Urinary bladder (tissue), 4 donors: ENCODE measurements at places on chromosomes 5 and 9. TPM values are rescaled to one million over a fixed set of nuclear protein-coding genes. Genes with fewer than 3 reads are reported as not detected.

Gene SRP19
- 48.5 TPM for total RNA-seq

- DNase-seq = no peak
Observed at GRCh38 chr5:107126341-107126740, 544.4 kb downstream of the EFNA5 start.

Gene ZNF782
- 29.7 TPM for total RNA-seq

DNA sequence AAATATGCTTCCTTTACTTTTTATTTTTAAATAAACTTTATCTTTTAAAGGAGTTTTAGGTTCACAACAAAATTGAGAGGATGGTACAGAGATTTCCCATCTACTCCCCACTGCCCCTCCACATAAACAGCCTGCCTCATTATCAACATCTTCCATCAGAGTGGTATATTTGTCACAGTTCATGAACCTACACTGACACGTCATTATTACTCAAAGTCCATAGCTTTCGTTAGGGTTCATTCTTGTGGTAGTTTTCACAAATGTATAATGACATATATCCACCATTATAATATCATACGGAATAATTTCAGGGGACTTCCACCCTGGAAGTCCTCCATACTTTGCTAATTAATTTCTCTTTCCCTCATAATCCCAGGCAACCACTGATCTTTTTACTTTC, 204.9 kb downstream of the SMARCA2 start:
- DNase-seq = no peak

DNA sequence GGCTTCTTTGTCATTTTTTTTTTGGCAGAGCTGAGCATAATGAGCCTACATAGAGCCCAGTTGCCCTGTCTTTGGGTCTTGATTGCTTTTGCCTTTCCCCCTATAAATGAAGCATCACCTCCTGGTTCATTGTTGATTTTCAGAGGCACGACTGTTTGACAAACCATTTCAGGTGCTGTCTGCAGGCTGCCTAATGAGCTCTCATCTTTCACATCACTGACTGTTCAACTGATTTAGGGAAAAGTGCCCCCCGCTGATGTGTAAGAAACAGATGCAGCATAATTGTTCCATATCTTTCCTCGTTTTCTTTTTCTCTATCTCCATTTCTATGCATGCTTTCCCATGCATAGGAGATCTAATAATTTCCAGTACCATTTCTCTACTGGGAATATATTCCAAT, 338.6 kb downstream of the TMEM38B start:
- DNase-seq = no peak

Gene PLPP7
- 4.1 TPM for total RNA-seq

DNA sequence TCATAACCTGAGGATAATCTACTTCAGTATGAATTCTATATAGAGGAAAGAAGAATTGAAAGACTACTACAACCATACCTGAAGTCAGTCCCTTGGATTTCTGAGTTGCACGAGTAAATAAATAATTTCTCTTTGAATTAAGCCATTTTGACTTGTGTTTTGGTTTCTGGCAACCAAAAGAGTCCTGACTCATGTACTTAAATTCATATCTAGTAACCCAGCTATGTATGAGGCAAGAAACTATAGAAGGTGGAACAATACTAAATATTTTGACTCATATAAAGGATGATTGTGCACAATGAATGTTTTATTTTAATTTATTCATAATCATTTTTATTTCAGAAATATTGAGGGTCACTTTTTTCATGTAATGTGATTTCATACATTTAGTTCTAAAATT, 276.8 kb downstream of the MEF2C start:
- no peak for DNase-seq

Gene TMEM245
- 87.6 TPM for total RNA-seq

DNA sequence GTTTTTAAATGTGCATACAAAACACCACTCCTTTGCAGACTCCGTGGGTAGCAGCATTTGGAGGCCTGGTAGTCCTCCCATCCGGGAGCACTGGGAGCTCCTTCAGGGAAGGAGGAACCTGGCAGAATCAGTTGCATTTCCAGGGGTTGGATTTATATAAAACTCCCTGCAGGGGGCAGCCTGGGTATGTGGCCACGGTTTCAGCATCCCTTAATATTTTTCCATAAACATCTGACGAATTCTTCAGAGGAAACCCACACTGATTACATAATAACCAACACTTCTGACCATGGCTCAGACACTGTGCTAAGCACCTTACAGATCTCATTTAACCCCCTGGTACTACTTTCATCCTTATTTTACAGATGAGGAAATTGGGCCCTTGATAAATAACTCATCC, 6.1 kb upstream of the AFAP1L1 start:
- DNase-seq = no peak

Gene SPATA31C1
- 0.16 TPM for total RNA-seq

GRCh38 chr5:35956429-35956828, 18.0 kb upstream of the CAPSL start:
- no peak for DNase-seq

Gene SLC1A3
- 18.1 TPM for total RNA-seq

Gene ADAMTS13
- total RNA-seq = 1.8 TPM

DNA sequence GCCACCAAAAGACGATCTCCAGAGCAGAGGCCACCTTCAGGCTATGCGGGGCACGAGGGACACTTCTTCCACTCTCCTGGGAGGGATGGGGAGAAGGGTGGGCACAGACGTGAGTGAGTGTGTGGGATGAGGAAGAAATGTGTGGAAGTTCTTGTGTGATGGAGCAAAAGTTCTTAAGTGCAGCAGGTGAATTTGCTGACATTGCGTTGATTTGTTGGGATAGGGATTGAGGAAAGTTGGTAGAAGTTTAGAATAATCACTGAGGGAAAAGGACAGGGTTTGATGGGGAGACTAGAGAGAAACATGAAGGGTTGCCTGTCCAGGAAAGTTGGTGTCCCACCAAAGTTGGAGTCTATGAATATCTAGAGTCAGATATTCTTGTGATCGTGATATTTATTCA, 2.2 kb downstream of the AOPEP start:
- DNase-seq = no peak

GRCh38 chr5:138601444-138601843, 26.2 kb upstream of the HSPA9 start:
- no peak for DNase-seq

Gene UBLCP1
- total RNA-seq = 22.0 TPM

DNA sequence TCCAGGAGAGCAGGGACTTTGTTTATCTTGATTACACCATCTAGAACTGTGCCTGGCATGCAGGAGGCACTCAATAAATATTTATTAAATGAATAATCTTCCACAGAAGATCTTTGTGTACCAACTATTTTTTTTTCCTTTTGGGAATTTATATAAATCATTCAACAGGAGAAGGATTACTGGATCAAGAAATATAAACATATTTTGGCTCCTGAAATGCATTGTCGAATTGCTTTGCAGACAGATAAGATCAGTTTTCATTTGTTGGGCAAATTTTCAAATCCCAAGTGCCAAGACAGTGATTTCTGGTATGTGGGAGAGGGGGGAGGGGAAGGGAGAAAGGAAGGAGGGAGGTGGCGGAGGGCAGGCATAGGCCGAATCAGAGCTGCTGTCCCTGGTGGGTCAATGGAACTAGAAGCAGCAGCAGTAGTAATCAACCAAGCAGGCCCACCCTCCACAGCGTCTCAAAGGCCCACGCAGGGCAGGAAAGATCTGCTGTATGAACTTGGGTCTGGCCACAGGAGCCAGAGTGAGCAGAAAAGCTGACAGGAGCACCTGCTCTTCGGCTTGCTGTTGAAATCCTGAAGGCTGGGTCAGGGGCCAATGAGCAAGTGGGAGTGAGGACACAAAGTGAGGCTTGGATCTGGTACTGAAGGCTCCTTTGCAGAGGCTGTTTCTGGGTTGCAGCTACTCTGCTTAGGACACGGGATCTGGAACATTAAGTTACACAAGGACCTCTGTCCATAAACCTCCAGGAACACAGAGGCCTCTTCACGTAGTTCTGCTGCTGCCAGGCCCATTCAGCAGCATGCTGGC, 15.8 kb upstream of the TRAF1 start:
- no peak for DNase-seq

DNA sequence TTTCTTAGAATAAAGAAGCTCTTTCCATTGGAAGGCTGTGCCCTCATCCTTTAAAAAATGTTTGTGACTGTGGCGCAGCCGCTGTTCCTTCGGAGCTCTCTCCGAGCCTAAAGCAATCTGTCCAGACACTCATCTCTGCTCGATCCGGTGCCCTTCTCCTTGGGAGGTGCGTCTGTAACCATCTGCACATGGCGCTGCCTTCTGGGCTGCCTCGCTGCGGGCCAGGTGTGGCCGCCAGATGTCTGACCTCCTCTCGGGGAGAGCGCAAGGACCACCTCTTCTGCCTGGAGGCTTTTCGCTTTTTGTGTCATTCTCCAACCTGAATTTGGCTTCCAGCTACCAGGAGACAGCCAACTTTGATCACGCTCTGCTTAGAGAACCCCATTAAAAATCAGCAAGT, 153.4 kb upstream of the PTCH1 start:
- DNase-seq = no peak

Gene GGTA1
- 10.2 TPM for total RNA-seq

DNA sequence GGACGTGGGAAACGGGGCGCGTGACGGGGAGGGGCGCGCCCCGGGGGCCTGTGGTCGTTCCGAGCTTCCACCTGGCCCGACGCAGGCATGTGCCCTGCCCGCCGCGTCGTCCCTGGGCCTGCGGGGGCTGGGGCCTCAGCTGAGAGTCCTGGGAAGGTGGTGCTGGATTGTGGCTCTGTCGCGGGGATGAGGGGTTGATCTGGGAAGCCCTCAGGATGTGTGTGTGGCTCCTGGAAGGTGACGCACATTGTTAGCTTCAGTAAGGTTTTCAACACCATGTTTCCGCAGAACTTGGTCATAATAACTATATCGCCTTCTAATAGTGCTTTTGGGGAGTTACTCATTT, 589.1 kb downstream of the MTRR start:
- DNase-seq = no peak

Gene IFNA13
- not detected for total RNA-seq

- no peak for DNase-seq
Observed at GRCh38 chr9:87524061-87524460, 26.4 kb downstream of the DAPK1 start.

Gene RFX3
- total RNA-seq = 24.7 TPM

DNA sequence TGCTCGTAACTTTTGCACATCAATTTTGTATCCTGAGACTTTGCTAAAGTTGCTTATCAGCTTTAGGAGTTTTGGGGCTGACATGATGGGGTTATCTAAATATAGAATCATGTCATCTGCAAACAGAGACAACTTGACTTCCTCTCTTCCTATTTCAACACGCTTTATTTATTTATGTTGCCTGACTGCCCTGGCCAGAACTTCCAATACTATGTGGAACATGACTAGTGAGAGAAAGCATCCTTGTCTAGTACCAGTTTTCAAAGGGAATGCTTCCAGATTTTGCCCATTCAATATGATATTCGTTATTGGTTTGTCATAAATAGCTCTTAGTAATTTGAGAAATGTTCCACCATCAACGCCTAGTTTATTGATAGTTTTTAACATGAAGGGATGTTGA, 65.4 kb upstream of the CDH12 start:
- no peak for DNase-seq

Gene IFNA2
- not detected for total RNA-seq

GRCh38 chr5:139806111-139806510, 10.5 kb downstream of the PSD2 start:
- no peak for DNase-seq

Gene DMRT2
- total RNA-seq = 1.0 TPM

Gene CSNK1A1
- total RNA-seq = 343 TPM

GRCh38 chr5:41776435-41776834, 93.8 kb downstream of the OXCT1 start:
- no peak for DNase-seq

Gene PCDH12
- 14.6 TPM for total RNA-seq

Gene SLC6A7
- total RNA-seq = not detected

DNA sequence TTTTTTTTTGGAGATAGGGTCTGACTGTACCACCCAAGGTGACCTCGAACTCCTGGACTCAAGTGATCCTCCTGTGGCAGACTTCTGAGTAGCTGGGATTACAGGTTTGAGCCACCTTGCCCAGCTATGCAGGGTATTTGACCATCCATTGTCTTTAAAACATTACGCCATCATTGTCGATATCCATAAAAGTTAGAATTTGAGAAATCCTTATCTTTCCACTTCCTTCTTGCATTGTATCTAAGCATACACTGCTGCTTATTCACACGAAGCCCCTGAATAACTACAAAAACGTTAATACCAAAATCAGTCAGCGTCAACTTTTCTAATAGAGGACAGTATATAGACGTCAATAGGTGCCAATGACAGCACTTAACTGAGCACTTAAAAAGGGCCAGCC, 5.4 kb upstream of the OTULINL start:
- no peak for DNase-seq

DNA sequence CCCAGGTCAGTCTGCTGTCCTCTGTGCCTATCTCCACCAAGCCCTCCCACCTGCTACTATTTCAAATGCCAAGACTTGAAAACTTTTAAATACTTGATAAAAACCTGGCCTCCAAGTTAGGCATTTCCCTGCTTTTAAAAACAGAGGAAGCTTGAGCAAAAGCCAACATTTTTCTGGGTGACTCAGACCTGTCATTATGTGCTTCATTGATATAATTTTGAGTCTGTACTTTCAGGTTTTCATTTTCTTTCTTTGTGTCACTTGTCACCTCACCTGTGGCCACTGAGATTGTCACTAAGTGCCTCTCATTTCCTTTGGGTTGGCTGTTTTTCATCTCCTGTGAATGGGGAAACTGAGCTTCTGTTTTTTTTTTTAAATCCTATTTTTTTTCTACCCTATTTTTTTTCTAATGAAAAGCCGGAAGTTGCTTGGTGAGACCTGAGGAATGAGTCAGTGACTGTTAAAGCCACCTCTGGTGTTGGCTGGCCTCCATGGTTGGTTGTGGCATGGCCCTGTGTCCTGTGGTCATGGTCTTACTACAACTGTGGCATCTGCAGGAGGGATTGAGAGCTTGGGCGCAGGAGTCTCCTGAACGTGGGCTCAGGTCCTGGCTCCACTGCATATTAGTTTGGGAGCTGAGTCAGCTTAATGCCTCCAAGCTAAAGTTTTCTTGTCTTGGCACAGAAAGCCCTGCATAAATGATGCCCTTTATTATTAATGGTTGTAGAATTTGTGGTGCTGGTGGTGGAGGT, 56.7 kb downstream of the ARHGAP26 start:
- no peak for DNase-seq

GRCh38 chr5:93831449-93831848, 90.0 kb upstream of the POU5F2 start:
- no peak for DNase-seq

DNA sequence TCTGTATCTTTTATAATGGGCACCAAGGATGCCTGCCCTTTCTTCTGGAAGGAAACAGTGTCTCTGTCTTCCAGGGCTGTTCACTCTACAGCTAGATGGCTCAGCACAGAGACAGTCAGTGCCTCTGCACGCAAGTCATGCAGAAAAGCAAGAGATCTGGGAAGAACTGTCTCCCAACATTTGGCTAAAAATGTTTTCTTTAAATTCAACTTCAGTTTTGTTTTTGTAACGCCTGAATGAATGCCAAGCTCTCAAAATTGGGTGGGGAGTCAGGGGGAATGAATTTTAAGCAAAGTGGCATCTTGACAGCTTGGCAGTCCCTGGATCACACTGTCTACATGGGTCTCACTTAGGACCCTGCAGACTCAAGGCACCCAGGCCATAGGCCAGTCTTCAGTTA, 12.6 kb downstream of the OLFML2A start:
- no peak for DNase-seq

- DNase-seq = no peak
Observed at GRCh38 chr5:63050916-63051315, 472.3 kb downstream of the LRRC70 start.

Gene DMRT3
- not detected for total RNA-seq

Gene AQP7
- 1.9 TPM for total RNA-seq

- DNase-seq = no peak
Observed at GRCh38 chr9:114894206-114894605, 36.2 kb downstream of the TNFSF8 start.

Gene BRD9
- total RNA-seq = 27.8 TPM
